ENCODE measurements at places on chromosomes 3 and 15.

DNA sequence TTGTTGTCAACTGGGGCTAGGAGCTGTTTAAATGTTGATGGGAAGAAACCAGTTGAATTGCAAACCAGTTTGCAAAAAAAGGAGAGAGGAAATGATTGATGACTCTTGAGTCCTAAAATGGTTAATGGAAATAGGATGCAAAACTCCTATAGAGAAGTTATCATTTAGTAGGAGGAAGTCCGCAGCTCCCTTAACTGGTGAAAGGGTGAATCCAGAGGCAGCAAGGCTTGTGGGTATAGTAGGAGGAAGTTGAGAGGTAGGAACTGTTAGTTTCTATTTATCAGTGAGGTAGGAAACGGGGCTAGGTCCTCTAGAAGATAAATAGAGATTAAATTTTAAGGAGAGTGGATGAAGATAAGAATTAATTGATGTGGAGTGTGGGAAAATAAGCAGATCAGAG is 15.4 kb downstream of the IREB2 start:
- no peak for DNase-seq

DNA sequence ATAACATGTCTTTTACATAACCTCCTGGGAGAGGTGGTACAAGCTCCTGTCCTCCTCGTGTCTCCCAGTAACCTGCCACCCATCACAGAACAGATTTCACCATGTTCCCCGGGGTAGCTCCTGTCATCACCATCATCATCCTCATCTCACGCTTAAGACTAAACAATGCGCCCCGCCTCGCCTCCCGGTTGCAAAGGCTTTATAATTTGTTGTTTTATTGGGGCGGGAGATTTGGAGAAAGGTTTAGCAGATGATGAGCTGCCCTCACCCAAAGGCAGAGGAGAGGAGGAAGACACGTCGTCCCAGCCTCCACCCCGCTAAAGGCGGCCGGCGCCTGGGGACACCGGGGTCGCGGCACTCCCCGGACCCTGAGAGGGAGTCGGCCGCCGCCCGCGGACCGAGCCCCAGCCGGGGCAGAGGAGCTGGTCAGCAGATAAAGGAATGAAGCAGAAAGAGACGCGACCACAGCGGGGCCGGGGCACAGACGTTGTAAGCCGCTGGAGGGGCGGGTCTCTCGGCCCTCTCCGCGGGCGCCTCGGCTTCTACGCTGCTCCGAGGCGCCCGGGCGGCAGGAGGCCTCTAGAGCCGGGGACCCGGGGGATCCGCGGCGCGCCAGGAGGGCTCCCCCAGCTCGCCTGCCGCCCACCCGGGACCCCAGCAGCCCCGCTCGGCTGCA is 589 bp downstream of the HERC1 start:
- DNase-seq = peak; percentile 33

- DNase-seq = no peak
These were observed 319.0 kb downstream of the MECOM start for GRCh38 chr3:169344465-169344864.

GRCh38 chr3:186520431-186520830 is 23.7 kb downstream of the CRYGS start:
- no peak for DNase-seq

DNA sequence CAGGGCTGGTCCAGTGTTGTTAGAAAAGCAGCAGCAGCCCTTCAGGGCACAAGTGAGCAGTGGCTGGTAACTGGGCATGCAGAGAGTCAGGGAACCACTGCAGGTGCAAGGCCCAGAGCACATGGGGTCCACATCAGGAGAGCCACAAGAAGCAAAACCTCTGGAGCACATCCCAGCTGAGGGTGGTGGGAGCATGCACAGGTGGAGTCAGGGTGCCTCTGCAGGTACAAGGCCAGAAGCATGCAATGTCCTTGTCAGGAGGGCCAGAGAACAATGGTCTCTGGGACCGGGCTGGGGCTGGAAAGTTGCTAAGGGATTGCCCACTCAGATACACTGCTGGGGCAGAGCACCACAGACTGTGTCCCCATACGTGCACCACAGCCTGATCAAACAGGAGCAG is 226.1 kb upstream of the UBE2E2 start:
- no peak for DNase-seq

GRCh38 chr3:150663461-150663860 is 40.3 kb downstream of the ERICH6 start:
- no peak for DNase-seq

GRCh38 chr3:175648899-175649298 is 789.8 kb downstream of the NAALADL2 start:
- DNase-seq = no peak

DNA sequence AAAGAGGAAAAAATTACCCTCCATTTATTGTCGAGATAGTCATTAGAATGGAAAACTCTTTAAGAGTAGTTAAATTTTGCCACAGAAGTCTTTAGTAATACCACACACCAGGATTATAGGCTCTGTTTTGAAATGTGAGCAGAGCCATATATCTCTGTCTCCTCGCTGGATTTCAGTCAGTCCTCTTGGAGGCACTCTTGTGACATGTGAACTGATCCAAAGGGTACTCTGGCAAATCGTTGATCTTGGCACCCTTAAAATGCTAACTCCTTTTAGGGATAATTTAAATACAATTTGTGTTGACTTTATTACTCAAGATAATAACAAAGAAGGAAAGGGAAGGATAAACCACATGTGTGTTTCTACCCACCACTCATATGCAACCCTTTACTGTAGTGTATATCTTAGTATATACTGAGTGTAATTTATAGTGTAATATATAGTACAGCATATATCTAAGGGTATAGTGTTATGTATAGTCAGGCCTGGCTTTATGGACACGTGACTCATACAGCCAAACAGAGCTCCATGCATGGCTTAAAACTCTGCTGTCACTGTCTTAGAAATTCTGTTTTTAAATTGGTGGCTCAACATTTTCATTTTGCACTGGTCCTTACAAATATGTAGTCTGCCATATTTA is 12.3 kb upstream of the KPNA4 start:
- no peak for DNase-seq

- DNase-seq = no peak
These were observed 353.8 kb downstream of the FGF12 start for GRCh38 chr3:192373586-192373985.

DNA sequence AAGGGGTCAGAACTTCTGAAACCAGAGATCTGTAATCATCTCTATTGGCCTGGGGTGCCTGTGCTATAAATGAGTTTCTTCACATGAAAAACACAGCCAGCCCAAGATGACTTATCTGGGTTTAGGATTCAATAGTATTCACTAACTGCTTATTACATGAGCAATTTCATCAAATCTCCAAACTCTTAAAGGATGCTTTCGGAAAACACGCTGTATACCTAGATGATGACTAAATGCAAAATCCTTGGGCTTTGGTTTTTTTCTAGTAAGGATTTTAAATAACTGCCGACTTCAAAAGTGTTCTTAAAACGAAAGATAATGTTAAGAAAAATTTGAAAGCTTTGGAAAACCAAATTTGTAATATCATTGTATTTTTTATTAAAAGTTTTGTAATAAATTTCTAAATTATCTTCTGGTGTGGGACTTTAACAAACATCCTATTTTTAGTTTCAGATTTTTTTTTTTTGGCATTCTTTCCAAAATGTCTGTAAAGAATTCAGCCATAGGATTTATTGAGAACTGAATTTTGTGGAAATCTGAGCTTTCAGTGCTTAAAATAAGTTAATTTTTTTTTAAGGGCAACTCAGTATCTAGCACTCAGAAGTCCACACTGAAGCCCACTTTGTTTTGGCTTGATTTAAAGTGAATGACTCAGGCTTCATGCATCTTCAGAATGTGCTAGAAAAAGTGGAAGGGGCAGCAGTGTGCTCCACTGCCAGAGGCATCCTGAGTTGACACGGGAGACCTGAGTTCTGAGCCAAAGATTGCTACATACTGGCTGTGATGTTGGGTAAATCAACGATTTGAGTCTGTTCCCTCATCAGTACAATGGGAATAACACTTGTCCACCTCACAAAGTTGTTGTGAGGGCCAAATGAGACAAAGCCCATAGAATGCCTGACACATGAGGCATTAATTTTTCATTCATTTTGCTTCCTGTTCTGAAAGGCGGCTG is 18.7 kb downstream of the TMEM43 start:
- no peak for DNase-seq

- no peak for DNase-seq
These were observed 187.5 kb downstream of the NAALADL2 start for GRCh38 chr3:175046601-175047000.

DNA sequence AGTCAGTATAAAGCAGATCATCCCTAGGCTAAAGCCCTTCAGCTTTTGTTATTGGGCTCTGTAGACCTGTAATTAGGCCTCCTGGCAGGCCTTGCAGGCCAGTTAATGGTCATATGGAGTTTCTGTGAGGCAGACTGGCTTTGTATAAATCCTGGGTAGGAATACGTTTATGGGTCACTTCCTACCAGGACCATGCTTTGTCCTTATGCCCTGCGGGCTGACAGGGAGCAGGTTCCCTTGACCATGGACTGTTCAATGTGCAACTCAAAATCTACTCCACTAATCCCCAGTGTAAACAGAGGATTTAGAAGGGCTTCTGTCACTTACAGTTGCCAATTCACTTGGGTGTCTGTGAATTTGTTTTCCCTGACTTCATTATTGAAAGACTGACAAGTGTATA is 202.7 kb upstream of the MLF1 start:
- no peak for DNase-seq

GRCh38 chr3:196124608-196125007 is 42.7 kb upstream of the TFRC start:
- DNase-seq = no peak

- DNase-seq = no peak
These were observed 4.6 kb upstream of the CIDEC start for GRCh38 chr3:9884555-9885165.

DNA sequence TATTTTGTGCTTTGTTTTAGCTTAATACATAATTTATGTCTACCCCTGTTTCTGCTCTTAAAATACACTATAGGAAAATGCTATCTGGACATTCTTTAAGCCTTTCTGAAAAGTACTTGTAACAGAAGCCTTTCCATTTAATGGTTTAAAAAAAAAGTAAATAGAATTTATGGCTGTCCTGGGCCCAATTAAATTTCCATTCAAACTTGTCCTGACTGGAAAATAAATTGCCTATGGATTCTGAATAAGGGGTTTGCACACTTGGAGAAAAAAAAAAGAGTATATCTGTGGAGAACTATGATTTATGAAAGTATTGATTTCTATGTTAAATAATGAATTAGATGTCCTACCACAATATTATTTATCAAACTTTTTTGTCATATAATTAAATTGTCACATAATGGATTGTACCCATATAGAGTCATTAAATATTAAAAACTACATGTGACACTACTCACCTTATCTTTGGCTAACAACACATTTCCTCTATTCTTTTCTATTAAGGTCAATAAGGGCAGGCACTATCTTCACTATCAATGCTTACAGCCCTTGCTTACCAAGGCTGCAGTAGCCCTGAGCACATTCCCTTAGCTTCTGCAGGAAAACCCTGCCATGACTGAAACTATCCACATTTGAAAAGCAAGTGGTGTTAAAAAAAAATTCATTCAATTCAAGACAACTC is 396.1 kb upstream of the ROBO2 start:
- no peak for DNase-seq

GRCh38 chr3:126521122-126521891 is 2.6 kb upstream of the CHST13 start:
- no peak for DNase-seq
